ENCODE measurements at places on chromosomes 3 and 15.

- no peak for DNase-seq
Observed at GRCh38 chr15:65285291-65286068, 1.2 kb downstream of the PARP16 start.

DNA sequence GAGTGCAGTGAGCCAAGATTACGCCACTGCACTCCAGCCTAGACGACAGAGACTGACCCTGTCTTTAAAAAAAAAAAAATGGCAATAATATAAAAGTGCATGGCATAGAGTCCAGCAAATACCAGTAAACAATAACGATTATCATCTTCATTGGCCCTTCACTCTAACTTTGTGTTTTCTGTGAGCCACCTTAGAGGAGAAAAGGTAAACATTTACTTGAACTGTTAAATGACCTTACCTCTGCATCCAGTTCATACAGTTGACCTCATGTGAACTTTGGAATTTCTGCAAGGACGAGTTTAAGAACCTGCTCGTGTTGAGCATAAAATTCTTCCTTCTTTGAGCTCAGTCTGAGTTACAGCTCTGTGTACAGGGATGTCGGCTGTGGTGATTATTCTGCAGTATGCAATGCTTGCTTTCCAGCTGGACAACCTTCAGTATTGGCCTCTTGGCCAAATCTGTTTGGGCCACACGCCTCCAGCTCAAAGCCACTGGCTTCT is 56.6 kb downstream of the RLBP1 start:
- DNase-seq = no peak

DNA sequence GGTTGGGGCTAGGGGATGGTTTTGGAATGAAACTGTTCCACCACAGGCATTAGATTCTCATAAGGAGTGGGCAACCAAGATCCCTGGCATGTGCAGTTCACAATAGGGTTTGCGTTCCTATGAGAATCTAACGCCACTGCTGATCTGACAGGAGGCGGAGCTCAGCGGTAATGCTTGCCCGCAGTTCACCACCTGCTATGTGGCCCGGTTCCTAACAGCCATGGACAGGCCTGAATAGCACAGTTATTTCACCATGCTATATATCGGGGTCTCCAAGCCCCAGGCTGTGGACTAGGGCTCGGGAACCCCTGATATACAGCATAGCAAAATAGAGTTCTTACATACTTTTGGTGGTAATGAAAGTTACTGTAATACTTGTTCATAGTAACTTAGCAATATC is 99.9 kb upstream of the THSD4 start:
- DNase-seq = no peak

DNA sequence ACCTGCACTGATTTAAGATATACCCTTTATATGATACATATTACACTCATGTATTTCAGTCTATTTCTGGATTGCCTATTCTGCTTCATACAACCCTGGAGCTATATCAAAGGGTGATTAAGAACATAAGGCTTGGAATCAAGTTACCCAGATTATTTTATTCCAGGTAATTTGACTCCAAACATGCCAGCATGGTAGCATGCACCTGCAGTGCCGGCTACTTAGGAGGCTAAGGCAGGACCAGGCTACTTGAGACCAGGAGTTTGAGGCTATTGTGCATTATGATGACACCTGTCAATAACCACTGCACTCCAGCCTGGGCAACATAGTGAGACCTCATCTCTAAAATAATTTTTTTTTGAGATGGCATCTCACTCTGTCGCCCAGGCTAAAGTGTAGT is 50.4 kb upstream of the NEO1 start:
- DNase-seq = no peak

DNA sequence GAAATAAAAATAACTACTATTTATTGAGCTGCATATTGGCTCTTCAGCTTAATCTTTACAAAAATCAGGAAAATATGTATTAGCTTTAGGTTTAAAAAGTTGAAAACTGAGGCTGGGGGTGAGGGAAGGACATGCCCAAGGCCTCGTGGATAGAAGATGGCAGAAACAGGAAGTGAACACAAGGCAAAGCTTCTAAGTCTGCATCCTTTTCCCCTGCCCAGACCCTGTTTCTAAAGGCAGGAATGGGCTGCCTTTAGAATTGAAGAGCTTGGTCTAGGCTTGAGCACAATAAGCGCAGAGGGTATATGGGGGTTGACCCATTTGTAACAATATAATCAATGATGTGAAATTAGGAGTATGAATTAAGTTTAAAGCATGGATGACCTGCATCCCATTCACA is 6.1 kb downstream of the CLDN18 start:
- no peak for DNase-seq

GRCh38 chr3:27688053-27688452 is 34.1 kb downstream of the EOMES start:
- no peak for DNase-seq

DNA sequence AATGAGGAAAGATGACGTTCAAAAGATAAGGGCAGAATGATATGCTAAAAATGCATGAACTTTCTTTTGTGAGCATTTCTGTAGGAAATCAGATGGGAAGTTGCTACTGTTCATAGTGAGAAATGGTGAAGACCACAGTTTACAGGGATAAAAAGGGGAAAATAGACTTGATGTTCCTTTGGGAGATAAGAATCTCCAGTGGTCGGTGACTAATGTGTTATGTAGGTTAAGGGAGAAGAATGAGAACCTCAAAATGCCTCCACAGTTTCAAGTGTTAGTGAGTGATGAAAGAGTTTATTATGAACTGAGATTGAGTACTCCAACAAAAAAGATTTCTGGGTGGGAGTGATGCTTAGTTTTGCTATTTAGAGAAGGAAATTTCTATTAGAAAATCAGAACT is 247.2 kb downstream of the LSAMP start:
- no peak for DNase-seq

- no peak for DNase-seq
Observed at GRCh38 chr3:18370672-18371071, 54.5 kb downstream of the SATB1 start.

GRCh38 chr15:52013151-52013791 is 5.7 kb upstream of the MAPK6 start:
- DNase-seq = no peak

- no peak for DNase-seq
Observed at GRCh38 chr3:193378706-193379105, at the start of gene ATP13A5. ATP13A5 (minus strand) TSS chr3:193378753; CDS start chr3:193378725, 28 bp downstream.

DNA sequence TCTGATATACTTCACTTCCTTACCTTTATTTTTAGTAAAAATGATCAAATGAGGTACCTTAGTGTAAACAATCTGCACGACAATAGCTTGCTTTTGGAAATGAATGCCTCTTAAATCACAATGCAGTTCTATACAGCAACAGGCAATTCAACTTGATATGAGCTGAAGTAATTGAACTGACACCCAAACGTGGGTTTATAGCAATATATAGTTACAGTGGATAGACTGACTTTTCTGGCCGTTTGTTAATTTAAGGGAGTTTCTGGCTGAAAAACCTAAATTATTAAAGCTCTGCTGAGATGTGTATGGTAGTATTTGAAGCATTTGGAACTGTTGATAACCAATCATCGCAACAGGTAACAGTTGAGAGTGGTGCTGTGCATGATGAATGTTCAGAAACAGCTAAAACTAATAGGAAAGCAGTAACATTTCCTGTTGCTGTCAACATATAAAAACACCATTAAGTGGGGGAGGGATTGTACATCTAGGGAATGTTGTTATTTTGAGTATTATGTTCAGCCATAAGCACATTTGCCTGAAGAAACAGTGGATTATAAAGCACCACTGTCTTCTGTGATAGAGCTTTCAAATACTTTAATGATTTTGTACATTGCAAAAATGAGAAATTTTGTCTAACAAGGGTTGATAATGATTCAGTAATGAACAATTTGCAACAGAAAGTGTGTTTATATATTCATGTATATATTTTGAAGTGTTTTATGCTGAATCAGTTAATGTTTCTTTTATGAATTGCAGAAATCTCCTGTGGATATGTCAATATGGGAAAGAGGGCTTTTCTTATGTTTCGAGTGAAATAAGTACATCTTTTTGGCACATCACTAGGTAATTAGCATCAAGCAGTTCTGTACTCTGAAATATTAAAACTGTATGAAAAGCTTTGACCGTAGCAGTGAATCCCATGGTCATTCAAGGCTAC is 176.1 kb downstream of the TCF12 start:
- no peak for DNase-seq

DNA sequence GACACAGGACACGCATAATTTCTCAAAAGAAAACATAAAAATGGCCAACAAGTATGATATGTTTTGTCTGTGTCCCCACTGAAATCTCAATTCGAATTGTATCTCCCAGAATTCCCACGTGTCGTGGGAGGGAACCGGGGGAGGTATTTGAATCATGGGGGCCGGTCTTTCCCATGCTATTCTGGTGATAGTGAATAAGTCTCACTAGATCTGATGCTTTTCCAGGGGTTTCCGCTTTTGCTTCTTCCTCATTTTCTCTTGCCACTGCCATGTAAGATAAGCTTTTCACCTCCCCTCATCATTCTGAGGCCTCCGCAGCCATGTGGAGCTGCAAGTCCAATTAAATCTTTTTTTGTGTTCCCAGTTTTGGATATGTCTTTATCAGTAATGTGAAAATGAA is 12.1 kb upstream of the POU1F1 start:
- no peak for DNase-seq

- no peak for DNase-seq
Observed at GRCh38 chr15:37100966-37101215, 542 bp upstream of the MEIS2 start.

GRCh38 chr3:143529018-143529478 is 319.2 kb downstream of the SLC9A9 start:
- no peak for DNase-seq

DNA sequence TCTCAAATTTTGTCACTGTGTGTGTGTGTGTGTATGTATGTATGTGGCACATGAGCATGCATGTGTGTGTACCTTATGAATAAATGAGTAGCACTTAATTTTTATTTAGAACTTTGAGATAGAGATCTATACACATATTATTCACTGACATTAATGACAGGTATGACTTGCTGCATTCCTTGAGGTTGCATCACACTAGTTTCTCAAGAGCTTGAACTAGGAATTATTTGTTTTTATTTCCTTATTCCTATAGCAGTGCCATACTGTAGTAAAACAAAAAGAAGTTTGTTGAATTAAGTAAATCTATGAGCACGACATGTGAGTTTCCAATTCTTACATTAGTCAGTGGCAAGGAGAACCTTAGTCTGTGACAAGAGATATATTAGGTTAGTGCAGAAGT is 943.9 kb downstream of the ROBO1 start:
- DNase-seq = no peak

DNA sequence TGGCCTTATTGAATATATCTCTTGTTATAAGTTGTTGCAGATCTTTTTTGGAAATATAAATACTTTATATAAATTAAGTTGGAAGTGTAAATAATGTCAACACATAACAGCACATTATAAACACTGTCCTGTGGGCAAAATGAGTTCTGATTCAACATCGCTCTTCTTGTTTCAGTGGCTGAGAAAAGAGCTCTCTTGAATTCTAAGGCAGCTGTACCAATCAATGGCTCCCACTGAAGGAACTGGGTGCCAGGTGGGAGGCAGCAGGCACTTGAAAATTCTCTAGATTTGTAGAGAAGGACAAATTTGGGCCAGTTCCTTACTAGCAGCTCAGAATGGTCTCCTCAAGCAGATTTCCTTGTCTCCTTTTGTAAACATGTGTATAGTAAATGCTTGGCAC is 45.6 kb downstream of the CHST2 start:
- no peak for DNase-seq

DNA sequence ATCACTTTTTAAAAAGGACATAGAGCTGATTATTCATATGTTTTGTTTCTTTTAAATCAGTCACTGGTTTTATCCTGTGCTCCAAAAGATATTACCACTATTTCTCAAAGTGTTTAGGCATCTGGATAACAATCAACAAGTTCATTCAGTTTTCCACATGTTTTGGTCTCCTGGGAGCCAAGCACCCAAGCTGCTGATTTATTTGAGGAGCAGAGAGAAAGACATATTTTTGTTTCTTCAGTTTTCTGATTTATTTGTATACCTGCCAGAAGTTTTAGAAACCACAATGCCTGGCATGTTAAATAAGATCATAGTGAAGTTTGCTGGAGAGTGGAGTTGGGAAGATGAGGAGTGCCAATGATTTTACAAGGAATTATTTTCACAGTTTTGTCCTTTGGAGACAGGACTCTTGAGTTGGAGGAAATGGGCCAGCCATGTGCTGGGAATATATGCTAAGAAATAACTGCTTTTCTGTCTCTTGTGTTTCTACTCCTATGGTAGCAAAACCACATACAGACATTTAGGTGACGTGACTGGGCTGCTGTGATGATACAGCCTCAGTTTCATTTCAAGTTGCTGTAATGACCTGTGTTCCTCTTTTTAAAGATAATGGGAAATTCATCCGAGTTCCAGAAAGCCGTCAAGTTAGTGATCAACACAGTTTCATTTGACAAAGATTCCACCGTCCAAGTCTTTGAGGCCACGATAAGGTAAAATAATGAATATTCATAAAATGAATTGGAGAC is 11.7 kb downstream of the EDEM1 start:
- DNase-seq = no peak

DNA sequence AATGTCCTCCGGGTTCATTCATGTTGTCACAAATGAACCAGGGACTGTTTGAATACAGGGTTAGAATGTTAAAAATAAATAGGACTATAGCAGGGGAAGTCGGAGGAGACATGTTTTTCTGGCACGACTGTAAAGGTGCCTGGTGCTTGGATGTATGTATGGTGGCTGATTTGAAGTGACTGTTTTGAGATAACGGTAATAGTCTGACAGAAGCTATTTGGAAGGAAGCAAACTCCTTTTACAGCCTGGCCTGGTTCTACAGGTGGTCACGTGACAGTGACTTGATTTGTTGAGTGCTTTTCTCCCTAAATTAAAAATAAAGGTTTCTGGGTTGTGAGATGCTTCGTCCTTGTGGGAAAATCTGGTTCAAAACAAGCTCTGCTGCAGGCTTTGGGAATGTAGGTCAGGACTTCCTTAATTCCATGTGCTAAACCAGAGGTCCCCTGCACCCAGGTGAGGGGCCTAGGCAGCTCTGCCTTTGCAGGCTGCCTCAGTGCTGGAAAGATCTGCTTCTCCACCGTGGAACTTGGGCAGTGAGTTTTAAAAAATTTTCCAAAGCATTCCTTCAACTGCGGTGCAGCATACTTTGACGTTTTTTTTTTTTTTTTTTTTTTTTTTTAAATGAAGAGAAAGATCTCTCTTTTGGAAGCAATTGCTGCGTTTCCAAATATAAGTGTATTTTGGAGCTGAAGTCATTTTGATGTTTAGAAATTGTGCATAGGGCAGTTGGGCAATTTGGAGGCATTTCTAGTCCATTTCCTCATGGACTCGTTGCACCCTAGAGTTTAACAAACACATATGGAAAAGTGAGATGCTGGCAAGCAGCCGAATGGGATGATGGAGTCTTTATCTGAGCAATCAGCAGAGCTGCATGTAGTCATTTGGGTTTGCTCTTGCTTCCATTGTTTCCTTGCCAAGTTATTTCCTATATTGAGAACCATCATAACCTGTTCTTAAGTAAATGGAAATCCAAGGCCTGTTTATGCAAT is 30.9 kb downstream of the ITPR1 start:
- no peak for DNase-seq
